ENCODE measurements at places on chromosomes 11 and 22.

GRCh38 chr11:43285826-43286225, 26.0 kb upstream of the API5 start:
- peaks cover 4% of the 10 kb centered on the region for H3K27me3 ChIP-seq
- no peak for DNase-seq
- H3K4me3 ChIP-seq = no peak overlapping the region

DNA sequence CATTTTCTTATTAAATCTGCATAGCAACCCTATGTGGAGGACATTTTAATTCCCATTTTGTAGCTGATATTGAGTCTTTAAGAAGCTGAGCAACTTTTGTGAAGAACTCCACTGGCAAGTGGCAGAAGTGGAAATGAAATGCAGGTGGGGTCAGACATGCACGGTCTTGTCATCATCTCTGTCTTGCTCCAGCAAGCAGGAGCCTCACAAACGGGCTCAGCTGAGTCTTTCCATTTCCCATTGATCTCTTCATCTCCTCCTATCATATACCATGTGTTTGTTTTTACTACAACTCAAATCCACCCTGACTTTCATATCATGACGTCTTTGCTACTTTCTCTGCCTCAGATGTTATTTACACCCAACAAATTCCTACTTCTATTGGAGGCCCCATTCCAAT, 97.9 kb upstream of the TENM4 start:
- DNase-seq = no peak
- no peak overlapping the region for H3K27ac ChIP-seq
- H3K36me3 ChIP-seq = no peaks in the 10 kb centered on the region
- H3K4me3 ChIP-seq = no peak overlapping the region

GRCh38 chr11:44223238-44223637, 86.7 kb downstream of the ALX4 start:
- H3K4me3 ChIP-seq = no peak overlapping the region
- DNase-seq = no peak
- H3K36me3 ChIP-seq = no peaks in the 10 kb centered on the region
- no peak overlapping the region for H3K27ac ChIP-seq

DNA sequence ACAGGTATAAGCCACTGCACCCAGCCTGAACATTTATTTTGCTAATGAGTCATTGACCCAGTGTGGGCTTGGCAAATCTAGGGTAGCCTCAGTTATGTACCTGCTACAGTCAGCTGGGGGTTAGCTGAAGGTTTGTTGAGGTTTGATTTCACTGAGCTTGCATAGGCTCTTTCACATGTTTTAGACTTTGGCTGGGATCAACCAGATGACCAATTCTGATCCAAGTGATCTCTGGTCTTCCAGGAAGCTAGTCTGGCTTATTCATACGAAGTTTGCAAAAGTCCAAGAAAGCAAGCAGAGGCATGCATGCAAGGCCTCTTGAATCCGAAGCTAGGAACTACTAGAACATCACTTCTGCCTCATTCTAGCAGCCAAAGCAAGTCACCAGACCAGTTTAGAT, 21.0 kb downstream of the SERPING1 start:
- DNase-seq = no peak
- H3K27ac ChIP-seq = no peak overlapping the region
- peaks cover 6% of the 10 kb centered on the region for H3K36me3 ChIP-seq
- peaks cover 6% of the 10 kb centered on the region for H3K27me3 ChIP-seq
- no peak overlapping the region for H3K4me3 ChIP-seq

DNA sequence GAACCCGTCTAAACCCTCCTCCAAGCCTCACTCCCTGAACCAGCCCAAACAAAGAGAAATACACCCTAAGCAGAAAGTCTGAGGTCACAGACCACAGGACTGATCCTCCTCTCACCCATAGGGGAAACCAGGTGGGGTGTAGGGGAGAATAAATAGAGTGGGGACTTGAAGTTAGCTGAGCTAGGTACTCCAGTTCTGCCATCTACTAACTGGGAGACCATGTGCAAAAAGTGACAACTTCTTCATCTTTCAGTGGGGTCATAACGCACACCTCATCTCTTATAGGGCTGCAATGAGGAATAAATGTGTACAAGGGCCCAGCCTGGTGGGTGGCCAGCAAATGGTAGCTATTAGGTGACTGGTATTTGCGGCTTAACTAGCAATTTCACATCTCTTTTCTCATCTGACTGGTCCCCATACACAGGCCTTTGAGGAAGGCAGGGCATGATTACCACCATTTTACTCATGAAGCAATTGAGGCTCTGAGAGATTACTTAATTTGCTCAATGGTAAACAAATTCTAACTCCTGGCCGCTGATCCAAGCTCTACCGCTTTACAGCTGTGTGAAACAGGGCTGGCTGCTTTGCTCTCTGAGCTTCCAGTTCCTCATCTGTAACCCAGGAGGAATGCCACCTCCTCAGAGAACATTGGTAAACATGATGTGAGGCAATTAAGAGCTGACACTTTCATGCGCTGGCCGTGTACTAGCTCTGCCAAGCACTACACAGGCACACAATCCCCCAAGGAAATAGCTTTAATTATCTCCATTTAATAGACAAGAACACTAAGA, 16.6 kb downstream of the TBC1D10A start:
- no peak overlapping the region for H3K4me3 ChIP-seq
- peak overlapping the region; percentile 35 for H3K27ac ChIP-seq
- no peaks in the 10 kb centered on the region for H3K36me3 ChIP-seq

DNA sequence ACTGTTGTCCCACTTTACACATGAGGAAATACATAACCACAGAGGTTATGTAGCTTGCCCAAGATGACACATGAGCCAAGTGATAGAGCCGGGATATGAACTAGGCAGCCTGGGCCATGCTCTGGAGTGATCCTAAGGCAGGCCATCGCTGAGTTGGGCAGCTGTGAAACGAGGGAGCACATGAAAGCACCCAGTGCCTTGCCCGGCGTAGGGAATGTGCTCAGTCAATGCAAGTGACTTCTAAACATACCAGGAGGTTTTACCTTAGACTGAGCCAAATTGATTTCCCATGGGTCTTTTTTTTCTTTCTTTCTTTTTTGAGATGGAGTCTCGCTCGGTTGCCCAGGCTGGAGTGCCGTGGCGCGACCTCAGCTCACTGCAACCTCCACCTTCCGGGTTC, 10.5 kb downstream of the GRIK4 start:
- H3K36me3 ChIP-seq = no peaks in the 10 kb centered on the region
- no peak overlapping the region for H3K27ac ChIP-seq
- H3K4me3 ChIP-seq = no peak overlapping the region

DNA sequence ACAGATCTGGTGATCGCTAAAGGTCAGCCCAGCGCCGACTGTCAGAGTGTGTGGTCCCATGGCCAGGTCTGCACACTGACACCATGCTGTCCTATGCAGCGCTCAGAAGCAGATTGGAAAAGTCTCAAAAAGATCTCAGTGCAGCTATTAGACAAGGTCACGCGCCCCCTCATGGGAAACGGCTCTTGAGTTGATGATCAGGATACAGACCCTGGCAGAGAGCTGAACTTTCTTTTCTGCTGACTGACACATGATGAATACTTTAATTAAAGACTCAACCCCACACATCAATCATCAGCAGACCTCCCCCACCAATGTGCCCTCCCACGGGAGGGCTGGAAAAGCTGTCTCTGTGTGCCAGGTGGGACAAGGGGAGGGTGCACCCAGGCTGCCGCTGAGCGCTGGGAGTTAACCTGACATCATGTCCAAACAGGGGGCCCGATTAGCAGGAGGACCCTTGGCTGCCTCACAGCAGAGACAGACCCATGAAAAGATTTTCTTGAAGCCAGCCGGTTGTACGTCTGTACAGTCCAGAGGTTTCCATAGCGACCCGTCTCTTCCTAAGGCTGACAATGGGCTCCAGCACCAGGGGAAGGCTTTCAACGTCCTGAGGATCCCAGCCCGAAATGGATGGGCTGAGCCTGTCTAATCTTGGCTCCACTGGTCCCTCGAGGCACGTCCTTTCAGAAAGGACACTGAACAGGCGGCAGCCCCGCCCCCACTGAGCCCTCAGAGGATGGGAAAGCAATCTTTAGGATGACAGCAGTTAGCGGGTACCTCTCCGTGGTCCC, 26.9 kb downstream of the RASD2 start:
- no peak overlapping the region for H3K27ac ChIP-seq
- H3K4me3 ChIP-seq = no peak overlapping the region
- DNase-seq = no peak
- H3K36me3 ChIP-seq = no peaks in the 10 kb centered on the region
- peaks cover 21% of the 10 kb centered on the region for H3K27me3 ChIP-seq

DNA sequence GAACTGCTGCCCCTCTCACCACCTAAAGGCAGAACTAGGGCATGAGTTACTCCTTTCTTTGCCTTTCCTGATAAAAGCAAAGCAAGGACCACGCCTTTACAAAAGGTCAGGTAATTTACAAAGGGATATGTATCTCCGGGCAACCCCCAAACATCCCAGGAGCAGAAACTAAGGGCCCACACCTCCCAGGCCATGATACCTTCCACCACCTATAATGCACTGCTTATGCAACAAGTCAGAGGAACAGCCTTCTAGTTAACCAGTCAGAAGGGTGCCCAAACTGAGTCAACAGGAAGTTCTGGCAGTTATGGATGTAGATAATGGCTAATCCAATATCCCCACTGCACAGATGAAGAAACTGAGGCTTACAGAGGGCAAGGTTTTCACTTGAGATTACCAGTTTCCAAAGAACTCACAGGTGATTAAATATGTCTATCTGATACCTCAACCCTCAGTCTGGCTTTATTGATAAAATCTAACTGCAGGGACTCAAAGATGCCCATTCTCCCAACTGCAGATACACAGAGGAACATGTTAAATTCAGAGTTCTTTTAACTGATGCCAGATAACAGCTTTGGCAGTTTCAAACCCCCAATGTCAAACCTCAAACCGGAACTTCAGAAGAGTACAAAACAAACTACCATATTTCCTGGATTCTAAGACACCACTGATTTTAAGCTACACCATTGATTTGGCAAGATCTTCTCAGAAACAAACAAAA, 16.8 kb upstream of the CASTOR1 start:
- H3K36me3 ChIP-seq = no peaks in the 10 kb centered on the region
- no peak for DNase-seq
- H3K27ac ChIP-seq = peak overlapping the region; percentile 97

DNA sequence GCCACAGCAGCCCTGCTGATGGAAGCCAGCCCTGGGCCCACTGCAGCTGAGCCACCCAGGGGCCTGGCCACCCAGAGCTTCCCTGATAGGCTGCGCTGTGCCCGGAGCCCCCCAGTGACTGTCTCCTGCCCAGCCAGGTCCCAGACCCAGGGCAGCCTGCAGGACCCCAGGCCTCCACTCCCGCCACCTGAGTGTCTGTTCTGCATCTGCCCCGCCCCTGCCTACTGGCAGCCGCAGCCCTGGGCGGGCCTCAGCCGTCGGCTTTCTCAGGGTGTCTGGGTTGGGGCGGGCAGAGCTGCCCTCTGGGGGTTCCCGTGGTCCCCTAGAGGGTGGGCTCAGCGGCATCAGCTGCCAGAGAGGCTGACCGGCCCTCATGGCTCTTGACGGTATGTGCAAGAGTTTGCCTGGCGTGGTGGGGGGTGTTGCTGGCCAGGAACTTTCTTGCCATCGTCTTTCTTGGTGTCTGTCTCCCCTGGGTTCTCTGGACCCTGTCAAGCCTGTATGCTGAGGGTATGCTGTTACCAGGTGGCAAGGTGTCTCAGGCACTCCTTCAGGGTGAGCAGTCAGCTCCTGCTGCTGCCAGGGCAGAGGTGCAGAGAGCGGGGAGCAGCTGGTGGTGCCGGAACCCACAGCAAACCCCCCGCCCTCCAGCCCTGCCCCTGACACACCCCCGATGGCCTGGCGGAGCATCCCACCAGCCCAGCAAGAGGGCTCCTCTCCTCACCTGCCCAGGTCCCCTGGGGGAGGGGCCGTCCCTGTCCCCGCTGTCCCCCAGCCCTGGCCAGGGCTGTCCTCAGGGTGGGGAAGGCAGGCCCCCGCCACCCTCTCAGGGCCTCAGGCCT, 12.2 kb upstream of the PIM3 start:
- no peaks in the 10 kb centered on the region for H3K27me3 ChIP-seq
- H3K4me3 ChIP-seq = no peak overlapping the region
- no peaks in the 10 kb centered on the region for H3K36me3 ChIP-seq

DNA sequence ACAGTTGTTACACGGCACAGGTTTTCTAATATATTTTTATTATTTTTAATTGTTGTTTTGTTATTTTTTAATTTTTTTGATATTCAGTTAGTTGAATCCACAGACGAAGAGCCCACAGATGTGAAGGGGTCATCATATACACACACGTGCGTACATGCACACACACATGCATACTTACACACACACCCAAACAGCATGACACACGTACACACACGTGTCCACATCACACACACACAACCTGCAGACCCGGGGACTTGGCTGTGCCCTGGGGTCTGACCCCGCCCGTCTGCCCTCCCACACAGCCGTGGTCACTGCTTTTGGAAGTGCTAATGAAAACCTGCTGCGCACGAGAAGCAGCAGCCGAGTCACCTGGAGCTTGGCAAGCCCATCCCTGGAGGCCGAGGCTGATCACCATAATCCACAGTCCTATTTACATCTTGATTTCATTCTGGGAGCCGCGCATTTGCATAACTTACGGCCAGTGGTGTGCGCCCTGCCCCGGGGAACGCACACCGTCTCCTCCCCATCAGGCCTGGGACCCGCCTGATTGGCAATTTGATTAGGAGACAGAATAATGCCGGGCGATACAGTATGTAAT, 110.3 kb downstream of the BRD1 start:
- no peak overlapping the region for H3K4me3 ChIP-seq
- no peak overlapping the region for H3K27ac ChIP-seq
- peaks cover 9% of the 10 kb centered on the region for H3K27me3 ChIP-seq

DNA sequence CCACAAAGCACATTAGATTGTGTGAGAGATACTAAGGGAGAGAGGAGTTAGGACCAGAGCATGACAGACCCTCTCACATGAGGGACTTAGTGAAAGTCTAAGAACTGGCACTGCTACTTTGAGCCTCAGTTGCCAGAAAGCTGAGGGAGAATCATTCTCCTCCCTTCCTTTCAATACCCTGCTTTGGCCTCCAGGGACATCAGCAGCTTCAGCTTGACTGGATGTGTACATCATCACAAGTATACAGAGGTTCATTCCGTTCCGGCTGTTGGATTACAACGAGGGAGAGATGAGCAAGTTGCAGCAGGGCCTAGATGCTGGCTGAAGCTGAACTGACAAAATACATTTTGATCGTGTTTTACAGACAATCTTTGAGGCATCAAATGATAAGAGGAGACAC, 15.7 kb upstream of the ANO5 start:
- no peak overlapping the region for H3K27ac ChIP-seq
- DNase-seq = no peak
- H3K4me1 ChIP-seq = no peaks in the 10 kb centered on the region
- no peak overlapping the region for H3K4me3 ChIP-seq

- no peak for DNase-seq
- peaks cover 2% of the 10 kb centered on the region for H3K27me3 ChIP-seq
- H3K27ac ChIP-seq = peak overlapping the region; percentile 85
- H3K4me1 ChIP-seq = peaks cover 27% of the 10 kb centered on the region
- H3K4me3 ChIP-seq = peak overlapping the region; percentile 95
Observed at GRCh38 chr11:36509201-36509639, 852 bp downstream of the TRAF6 start.

GRCh38 chr22:35037089-35037488, 28.9 kb upstream of the ISX start:
- peaks cover 14% of the 10 kb centered on the region for H3K27me3 ChIP-seq
- H3K4me1 ChIP-seq = no peaks in the 10 kb centered on the region
- no peak for DNase-seq
- no peaks in the 10 kb centered on the region for H3K36me3 ChIP-seq
- no peak overlapping the region for H3K4me3 ChIP-seq
- H3K27ac ChIP-seq = no peak overlapping the region

GRCh38 chr11:46668480-46669085, 31.8 kb downstream of the ARHGAP1 start:
- H3K4me1 ChIP-seq = peaks cover 32% of the 10 kb centered on the region
- H3K4me3 ChIP-seq = no peak overlapping the region
- H3K36me3 ChIP-seq = peaks cover 22% of the 10 kb centered on the region
- peak overlapping the region; percentile 96 for H3K27ac ChIP-seq

Measured in natural killer cell treated with Interleukin-12 subunit alpha and Interleukin-12 subunit beta and Interleukin-15 and Interleukin-18, amount 100 ng/mL, for 72 hours (primary cell).